ENCODE measurements at places on chromosomes 3 and 15. TPM values are rescaled to one million over a fixed set of nuclear protein-coding genes. Genes with fewer than 3 reads are reported as not detected.
A peak's percentile ranks its signal among the peaks of the same experiment; 100 is the strongest.

DNA sequence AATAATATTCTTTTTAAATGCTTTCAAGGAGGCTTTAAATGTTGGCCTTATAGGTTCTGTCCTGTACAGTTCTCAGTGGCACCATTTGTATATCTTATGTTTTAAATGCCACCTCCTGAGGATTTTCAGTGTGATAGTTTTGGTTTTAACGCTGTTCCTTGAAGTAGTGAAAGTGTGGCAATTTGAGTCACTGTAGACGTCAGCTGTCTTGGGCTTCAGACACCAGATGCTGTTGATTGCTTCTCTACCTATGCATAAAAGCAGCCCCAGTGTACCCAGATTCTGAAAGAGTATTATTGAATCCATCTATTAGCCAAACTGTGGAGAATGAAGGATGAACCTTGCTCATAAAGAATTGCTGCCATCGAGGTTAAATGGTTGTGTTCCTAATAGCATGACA, 316.8 kb upstream of the GBE1 start:
- H3K4me1 ChIP-seq, result no peaks in the 10 kb centered on the region
- no peak overlapping the region for H3K27ac ChIP-seq
- no peak overlapping the region for H3K4me3 ChIP-seq
- H3K36me3 ChIP-seq, result no peaks in the 10 kb centered on the region
- H3K27me3 ChIP-seq, result no peaks in the 10 kb centered on the region
- DNase-seq, result no peak

GRCh38 chr3:154274348-154274747, 49.9 kb downstream of the DHX36 start:
- H3K4me1 ChIP-seq, result no peaks in the 10 kb centered on the region
- H3K36me3 ChIP-seq, result peaks cover 9% of the 10 kb centered on the region
- no peak overlapping the region for H3K27ac ChIP-seq

- H3K27ac ChIP-seq, result no peak overlapping the region
- no peak overlapping the region for H3K4me3 ChIP-seq
- no peaks in the 10 kb centered on the region for H3K36me3 ChIP-seq
- no peaks in the 10 kb centered on the region for H3K27me3 ChIP-seq
- no peak for DNase-seq
These were observed 107.5 kb downstream of the CHCHD6 start for GRCh38 chr3:126811530-126811929.

DNA sequence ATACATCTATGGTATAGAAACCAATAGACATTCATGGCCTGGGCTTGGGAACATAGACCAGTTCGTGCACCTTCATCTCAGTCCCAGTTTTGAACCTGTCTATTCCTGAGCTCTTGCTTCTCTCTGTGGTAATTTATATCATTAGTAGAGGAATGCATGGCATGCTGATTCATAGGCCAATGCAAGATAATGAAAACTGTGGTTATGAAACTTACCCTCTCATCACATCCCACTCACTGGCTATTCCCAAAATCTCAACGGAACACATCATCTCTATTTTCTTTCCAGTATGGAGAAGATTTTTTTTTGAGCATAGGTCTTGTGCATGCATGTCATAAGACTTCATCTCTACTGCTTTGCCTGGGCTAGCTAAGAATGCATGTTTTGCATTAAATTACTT, 18.7 kb upstream of the P2RY12 start:
- no peak overlapping the region for H3K27ac ChIP-seq
- no peak overlapping the region for H3K4me3 ChIP-seq
- H3K4me1 ChIP-seq, result no peaks in the 10 kb centered on the region
- DNase-seq, result no peak
- H3K36me3 ChIP-seq, result no peaks in the 10 kb centered on the region

GRCh38 chr15:78374436-78375393, 34.6 kb downstream of the CRABP1 start:
- H3K36me3 ChIP-seq, result no peaks in the 10 kb centered on the region
- H3K27me3 ChIP-seq, result peaks cover 27% of the 10 kb centered on the region
- peaks cover 11% of the 10 kb centered on the region for H3K4me1 ChIP-seq

DNA sequence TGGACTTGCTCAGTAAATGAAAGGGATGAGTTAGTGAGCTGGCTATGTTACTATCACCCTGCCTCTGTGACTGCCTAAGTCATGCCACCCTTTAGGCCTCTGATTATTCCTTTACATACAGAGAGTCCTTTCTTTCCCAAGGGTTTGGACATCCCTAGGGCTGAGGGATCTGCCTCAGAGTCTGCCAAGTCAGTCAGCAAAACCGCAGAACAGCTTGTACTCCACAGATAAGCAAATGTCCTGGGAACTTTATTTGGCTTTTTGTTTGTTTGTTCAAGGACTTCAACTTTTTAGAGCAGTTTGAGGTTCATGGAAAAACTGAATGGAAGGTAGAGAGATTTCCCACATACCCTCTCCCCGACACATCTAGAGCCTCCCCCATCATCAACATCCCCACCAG, 82.6 kb upstream of the TRIM42 start:
- no peaks in the 10 kb centered on the region for H3K27me3 ChIP-seq
- no peak for DNase-seq
- no peaks in the 10 kb centered on the region for H3K4me1 ChIP-seq

GRCh38 chr3:189202106-189202505, 30.3 kb downstream of the TPRG1 start:
- no peak overlapping the region for H3K27ac ChIP-seq
- no peak for DNase-seq
- peaks cover 13% of the 10 kb centered on the region for H3K27me3 ChIP-seq
- H3K36me3 ChIP-seq, result peaks cover 3% of the 10 kb centered on the region
- H3K4me3 ChIP-seq, result no peak overlapping the region

- H3K27ac ChIP-seq, result no peak overlapping the region
- peak; percentile 78 for DNase-seq
- H3K27me3 ChIP-seq, result peaks cover 4% of the 10 kb centered on the region
These were observed 7.9 kb downstream of the KIF7 start for GRCh38 chr15:89647191-89647851.

- no peak overlapping the region for H3K4me3 ChIP-seq
- no peak overlapping the region for H3K27ac ChIP-seq
- no peaks in the 10 kb centered on the region for H3K36me3 ChIP-seq
- peaks cover 12% of the 10 kb centered on the region for H3K27me3 ChIP-seq
These were observed 194.9 kb upstream of the KBTBD8 start for GRCh38 chr3:66803206-66803605.

GRCh38 chr3:123881771-123882170, 2.4 kb downstream of the MYLK start:
- H3K4me1 ChIP-seq, result peaks cover 9% of the 10 kb centered on the region
- H3K27me3 ChIP-seq, result peaks cover 41% of the 10 kb centered on the region
- DNase-seq, result no peak
- no peaks in the 10 kb centered on the region for H3K36me3 ChIP-seq

DNA sequence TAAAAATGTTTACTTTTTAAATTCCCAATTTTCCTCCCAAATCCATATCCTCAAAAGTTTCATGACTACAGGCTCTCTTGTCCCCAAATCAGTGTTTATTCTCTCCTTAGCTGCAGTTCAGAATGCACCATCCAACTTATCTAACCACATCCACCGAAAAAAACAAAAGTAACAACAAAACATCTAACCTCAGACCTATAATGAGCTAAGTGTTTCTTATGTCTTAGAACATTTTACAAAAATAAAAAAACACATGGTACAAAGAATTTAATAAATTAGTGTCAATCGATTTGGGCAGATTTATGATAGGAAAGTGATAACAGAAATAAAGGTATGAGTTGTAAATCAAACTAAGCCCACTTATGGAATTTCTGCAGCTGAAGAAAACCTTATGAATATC, 13.6 kb downstream of the SATB1 start:
- peak overlapping the region; percentile 59 for H3K27ac ChIP-seq
- H3K4me1 ChIP-seq, result peaks cover 98% of the 10 kb centered on the region
- peak overlapping the region; percentile 58 for H3K4me3 ChIP-seq

DNA sequence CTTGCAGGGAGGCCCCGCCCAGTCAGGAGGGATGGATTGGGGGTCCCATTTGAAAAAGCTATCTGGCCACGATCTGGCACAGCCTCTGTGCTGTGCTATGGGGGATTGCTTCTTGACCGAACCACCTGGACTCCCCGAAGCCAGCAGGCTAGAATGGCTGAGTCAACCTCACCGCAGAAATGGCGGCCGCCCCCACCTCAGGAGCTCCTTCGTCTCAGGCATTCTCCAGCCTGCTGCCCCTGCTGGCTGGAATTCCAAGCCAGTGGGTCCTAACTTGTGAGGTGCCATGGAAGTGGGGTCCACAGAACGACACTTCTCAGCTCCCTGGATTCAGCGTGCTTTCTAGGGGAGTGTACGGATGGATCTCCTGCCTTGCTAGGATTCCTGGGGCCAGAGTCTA, 180.5 kb upstream of the TRIM42 start:
- peaks cover 5% of the 10 kb centered on the region for H3K27me3 ChIP-seq
- H3K4me3 ChIP-seq, result no peak overlapping the region
- H3K4me1 ChIP-seq, result no peaks in the 10 kb centered on the region
- H3K36me3 ChIP-seq, result no peaks in the 10 kb centered on the region

DNA sequence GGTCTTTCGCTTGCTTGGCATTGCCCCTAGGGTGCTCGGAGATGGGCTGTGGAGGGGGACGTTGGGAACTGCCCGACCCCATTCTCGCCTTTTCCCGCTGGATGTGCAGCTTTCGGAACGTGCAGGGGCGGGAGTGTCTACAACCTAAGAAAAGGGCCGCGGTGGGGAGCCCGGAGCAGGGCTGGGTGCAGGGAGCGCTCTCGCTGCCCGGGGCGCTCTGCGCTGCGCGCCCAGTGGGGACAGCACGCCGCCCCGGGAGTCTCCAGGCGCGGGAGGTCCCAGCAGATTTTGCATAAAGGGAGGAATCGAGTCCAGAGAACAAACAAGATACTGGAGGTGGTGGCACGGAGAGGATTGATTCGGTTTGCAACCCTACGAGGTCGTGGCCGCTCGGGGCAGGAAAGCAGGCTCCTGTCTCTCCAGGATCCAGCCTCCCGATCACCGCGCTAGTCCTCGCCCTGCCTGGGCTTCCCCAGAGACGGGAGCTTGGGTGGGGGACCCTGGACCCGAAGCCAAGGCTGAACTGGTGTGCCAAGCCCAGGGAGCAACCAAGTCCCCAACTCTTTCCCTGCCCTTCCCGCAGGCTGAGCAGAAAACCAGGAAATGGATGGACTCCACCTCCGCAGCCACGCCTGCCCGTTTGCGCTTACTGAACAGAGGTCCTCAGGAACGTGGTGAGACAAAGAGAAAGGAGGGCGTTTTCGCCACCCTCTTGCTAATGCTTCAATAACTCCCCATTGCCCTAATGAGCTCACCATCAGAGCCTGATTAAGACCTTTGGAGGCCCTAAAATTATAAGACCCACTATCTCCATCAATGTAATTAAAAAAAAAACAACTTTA, 59.7 kb downstream of the NOX5 start:
- peaks cover 7% of the 10 kb centered on the region for H3K4me1 ChIP-seq
- H3K36me3 ChIP-seq, result peaks cover 5% of the 10 kb centered on the region
- peak overlapping the region; percentile 59 for H3K4me3 ChIP-seq
- H3K27ac ChIP-seq, result no peak overlapping the region
- peaks cover 68% of the 10 kb centered on the region for H3K27me3 ChIP-seq

DNA sequence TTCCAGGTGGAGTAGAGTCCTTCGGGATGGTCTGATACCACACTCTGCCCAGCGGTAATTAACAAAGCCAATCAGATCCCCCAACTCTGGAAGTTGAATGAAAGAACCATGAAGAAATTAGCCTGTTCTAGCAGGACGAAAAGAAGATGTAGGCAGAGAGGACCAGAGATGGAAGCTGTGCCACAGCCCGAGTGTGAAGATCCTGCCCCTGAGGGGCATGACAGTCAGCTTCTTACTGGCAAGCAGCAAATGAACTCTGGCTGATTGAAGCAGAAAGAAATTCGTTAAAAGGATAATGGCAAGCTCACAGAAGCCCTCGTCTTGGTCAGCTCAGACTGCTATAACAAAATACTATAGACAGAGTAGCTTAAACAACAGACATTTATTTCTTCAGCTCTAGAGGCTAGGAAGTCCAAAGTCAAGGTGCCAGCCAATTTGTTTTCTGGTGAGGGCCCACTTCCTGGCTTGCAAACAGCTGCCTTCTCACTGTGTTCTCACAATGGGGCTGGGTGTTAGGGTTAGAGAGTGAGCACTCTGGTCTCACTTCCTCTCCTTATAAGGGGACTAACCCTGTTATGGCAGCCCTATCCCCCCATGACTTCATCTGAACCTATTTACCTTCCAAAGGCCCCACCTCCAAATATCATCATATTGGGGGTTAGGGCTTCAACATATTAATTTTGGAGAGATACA, 307.1 kb downstream of the VPS13C start:
- no peaks in the 10 kb centered on the region for H3K4me1 ChIP-seq
- no peak overlapping the region for H3K27ac ChIP-seq
- H3K36me3 ChIP-seq, result no peaks in the 10 kb centered on the region
- peaks cover 14% of the 10 kb centered on the region for H3K27me3 ChIP-seq

- no peak overlapping the region for H3K4me3 ChIP-seq
- H3K27ac ChIP-seq, result no peak overlapping the region
- no peaks in the 10 kb centered on the region for H3K4me1 ChIP-seq
- DNase-seq, result no peak
- peaks cover 12% of the 10 kb centered on the region for H3K36me3 ChIP-seq
These were observed 32.2 kb upstream of the SEC22A start for GRCh38 chr3:123169492-123169929.

- no peak overlapping the region for H3K27ac ChIP-seq
- H3K36me3 ChIP-seq, result peaks cover 6% of the 10 kb centered on the region
- H3K4me3 ChIP-seq, result no peak overlapping the region
- H3K4me1 ChIP-seq, result peaks cover 42% of the 10 kb centered on the region
These were observed 74.9 kb upstream of the SKOR1 start for GRCh38 chr15:67750371-67750770.

DNA sequence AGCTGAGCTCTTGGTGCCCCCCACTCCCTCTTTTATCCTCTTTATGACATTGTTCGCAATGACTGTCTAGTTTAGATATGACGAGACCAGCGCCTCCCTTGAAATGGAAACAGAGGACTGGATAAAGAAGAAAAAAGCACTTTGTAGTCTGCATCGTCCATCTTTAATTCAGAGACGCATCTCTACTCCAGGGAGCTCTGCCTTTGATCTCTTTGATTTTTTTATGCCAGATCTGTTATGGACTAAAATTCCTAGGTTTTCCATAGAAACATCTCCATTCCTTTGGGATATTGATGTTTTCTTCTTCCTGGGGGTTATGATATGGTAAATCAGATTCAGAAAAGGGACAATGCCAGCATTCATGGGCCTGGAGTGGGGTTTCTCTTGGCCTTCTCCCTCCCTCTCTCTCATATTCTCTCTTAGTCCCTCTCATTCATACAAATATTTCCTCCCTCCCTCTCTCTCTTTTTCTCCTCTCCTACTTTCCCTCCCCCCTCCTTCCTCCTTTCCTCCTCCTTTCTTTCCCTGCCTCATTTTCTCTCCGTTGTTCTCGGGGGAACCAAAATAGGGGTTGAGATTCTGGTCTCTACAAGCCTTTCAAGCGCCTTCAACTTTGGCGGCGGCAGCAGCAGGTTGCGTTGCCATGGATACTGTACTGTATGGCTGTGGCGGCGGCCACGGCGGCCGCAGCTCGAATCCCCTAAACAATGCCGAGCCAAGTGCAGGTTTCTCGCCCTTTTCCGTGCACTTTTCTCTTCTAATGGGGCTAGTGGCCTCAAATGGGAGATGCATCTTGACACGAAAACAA, 45.5 kb downstream of the ZIC4 start:
- H3K36me3 ChIP-seq, result peaks cover 6% of the 10 kb centered on the region
- H3K27ac ChIP-seq, result no peak overlapping the region
- peaks cover 60% of the 10 kb centered on the region for H3K27me3 ChIP-seq
- peak overlapping the region; percentile 20 for H3K4me3 ChIP-seq

The SCAANT1 gene
- total RNA-seq, result not detected

The ZNF860 gene
- total RNA-seq, result not detected

The ALDH1A3 gene
- not detected for total RNA-seq

Measured in activated T-cell treated with anti-CD3 and anti-CD28 coated beads, Interleukin-2, amount 50 U/mL, for 72 hours (primary cell).